Hippocampal formation (tissue), 2 donors: ENCODE measurements at places on chromosomes 12 and 14.

DNA sequence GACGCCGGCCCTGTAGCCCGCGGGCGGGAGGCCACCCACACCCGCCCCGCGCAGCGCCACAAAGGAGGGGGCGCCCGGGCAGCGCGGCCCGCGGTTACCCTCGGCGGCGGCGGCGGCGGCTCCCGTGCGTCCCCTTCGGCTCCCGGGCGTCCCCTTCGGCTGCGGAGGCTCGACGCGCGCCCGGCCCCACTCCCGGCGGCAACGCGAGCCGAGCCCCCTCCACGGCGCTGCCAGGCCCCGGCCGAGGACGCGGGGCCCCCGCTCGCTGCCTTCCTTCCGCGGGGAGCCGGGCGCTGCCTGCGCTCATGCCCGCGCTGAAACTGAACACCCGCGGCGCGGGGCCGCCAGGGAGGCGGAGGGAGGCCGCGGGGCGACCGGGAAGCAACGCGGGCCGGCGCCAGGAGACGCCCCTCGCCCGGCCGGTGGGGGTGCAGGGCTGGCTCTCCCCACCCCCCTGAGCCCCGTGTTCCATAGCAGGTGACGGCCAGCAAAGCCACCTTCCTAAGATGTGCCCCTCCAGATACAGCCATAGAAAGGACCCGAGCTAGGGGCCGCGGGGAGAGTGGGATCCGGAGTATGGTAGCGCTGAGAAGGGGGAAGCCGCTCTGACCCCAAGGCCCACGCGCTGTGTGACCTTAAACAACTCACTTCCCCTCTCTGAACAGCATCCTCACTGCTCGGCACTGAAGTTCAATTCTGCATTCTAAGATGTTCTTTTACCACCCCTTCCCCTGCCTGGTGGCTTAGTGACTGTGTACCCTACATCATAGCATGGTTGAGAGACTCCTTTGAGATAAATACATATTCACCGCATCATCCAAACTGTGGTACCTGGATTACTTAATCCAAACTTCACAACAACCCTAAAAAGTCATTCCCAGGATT, 42.8 kb downstream of the KDM2B start:
- DNase-seq: no peak

GRCh38 chr12:93247313-93247991, 130.3 kb upstream of the NUDT4 start:
- DNase-seq: no peak

DNA sequence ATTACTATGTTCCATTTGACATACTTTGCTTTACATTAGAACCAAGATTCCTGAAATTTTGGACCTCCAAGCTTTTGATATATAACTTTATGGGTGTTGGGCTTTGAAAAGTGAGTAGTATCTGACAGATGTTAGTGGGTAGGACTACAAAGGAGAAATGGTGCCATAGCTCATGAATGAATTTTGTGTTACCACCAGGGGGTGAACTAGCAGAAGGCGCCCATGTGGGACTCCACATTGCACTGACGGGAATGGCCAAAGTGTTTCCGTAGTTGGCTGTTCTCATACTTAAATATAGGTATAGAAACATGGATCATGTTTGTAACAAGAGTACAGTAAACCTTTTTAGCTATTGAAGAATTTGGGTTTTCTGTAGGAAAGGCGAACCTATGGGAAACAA, 337.5 kb downstream of the FLRT2 start:
- no peak for DNase-seq

- DNase-seq: no peak
These were observed 362.8 kb upstream of the TMTC1 start for GRCh38 chr12:30146561-30146960.

- DNase-seq: peak; percentile 14
These were observed 7.6 kb upstream of the BRMS1L start for GRCh38 chr14:35818346-35819115.

GRCh38 chr14:23006188-23006534, 3.8 kb downstream of the C14orf93 start:
- no peak for DNase-seq

DNA sequence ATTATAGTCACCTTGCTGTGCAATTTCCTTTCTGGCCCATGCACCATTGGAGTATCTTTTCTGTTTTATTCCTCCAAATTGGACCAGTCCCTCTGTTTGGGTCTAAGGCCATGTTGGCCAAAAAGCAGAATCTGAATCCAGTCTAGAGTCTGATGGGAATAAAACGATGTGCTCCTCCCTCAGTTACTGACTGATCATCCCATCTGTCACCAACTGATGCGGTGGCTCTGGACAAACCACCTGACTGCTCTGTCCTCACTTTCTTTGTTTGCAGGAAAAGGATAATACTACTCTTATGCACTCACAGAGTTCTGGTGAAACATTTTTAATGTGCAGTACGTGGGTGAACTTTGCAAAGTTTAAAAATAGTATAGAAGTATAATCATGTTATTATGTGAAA, 120.2 kb upstream of the HIF1A start:
- DNase-seq: no peak

GRCh38 chr12:112167031-112167461, 41.7 kb downstream of the TRAFD1 start:
- DNase-seq: no peak

GRCh38 chr12:22215467-22216253, 118.8 kb downstream of the ST8SIA1 start:
- no peak for DNase-seq

- DNase-seq: no peak
These were observed 40.9 kb downstream of the ACADS start for GRCh38 chr12:120766566-120766965.

DNA sequence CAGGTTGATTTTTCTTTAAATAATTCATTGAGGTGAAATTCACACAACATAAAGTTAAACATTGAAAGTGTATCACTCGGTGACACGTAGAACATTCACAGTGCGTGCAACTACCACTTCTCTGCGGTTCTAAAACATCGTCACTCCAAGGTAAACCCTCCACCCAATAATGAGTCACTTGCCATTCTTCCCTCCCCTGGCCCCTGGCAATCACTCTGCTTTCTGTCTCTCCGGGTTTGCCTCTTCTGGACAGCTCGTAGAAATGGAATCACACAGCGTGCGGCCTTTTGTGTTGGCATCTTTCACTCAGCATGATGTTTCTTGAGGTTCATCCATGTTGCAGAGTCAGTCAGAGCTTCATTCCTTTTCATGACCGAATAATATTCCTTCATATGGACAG, 18.9 kb downstream of the FZD10 start:
- no peak for DNase-seq

DNA sequence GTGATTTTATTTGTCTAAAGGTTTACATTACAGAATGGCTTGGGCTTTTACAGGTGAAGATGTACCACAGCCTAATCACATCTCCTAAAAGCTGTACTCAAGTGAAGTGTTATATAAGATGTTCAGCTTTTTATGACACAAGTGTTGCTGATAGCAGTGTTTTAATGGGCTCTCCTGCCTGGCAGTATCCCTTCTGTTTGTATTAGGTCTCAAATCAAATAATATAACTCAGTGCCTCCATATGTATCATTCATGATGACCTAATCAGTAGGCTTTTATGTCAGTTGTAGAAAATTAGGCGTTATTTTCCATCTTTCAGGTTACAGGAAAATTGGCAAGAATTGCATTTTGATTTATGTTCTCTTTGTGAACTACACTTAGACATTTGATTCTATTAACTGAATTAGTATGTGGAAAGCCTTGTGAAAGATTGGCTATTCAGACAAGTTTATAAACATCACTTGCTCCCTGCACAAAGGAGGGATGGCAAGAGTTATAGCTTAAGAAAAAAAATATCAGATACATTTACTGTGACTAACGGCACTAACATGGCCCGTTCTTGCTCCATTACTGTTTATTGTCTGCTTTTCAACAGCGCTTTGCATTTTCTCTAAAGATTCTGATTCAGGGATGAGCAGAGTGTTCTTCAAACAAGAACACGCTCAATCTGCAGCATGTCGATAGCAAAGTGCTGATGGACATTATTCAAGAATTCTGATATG, 143.7 kb upstream of the DIO2 start:
- DNase-seq: no peak

DNA sequence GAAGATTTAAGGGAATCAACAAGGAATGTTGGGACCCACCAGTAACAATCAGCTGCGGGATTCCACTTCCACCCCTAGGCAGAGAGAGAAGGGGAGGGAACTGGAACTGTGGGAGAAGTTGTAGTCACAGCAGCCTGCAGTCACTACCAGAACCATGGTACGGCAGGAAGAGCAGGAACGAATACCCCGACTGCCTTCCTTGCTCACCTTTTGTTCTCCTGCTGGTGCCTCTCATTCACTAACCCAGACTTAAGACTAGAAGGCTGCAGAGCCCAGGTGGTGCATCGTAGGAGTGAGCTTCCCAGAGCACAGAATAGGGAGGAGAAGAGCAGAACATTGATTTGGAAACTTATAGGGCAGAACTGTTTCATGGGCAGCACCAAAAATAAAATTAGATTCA, 154.2 kb downstream of the DYRK2 start:
- no peak for DNase-seq

DNA sequence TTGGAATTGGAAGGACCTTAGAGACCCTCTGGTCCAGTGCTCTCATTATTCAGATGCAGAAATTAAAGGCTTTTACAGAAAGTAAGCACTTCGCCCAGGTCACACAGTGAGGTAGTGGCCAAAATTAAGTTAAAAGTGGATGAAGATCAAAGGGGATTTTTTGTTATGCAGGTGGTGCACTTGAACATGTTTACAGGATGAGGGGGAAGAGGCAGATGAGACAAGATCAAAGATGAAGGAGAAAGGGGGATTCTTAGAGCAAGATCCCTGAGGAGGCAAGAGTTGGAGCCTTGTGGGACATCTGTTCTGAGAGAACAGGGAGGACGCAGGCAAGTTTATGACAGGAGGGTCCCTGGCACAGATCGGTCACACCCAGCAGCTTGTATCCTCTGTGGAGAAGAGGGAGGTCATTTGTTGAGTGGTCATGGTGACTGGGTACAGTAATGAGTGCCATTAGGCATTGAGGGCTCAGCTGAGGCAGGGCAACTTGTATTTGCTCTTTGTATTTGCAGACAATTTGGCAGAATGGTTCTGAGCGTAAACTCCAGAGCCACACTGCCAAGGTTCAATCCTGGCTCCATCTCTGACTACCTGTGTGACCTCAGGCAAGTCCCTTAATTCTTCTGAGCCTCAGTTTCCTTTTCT, 84.0 kb downstream of the BORCS5 start:
- no peak for DNase-seq

DNA sequence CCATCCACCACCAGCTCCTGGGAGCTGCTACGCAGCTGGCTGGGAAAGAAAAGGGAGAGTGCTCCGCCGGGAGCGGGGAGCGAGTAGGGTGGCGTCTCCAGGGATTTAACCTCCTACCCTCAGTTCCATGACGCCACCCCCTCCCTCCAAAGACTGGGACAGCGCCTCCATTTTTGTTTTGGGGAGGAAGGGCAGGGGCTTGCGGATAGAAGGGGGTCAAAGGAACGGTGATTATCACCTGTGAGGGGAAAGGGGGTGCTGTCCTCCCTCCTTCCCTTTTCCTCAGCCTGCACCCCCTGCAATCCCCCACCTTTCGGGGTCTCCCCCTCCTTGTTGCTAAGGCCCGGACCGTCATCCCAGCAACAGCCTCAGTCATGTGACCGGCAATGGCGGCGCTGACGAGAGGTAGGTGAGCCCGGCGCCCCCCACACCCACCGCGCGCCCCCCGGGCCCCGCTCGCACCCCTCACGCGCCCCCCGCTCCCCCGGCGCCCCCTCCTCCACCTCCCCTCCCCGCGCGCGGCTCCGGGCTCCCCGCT, at the start of gene DTX3:
Gene DTX3, plus strand, starts transcription at position 371 of the 538 bp plus-strand sequence. CDS start 1,694 bp downstream, outside the sequence.
- peak; percentile 52 for DNase-seq

- no peak for DNase-seq
These were observed 7.3 kb downstream of the USP15 start for GRCh38 chr12:62267480-62267879.

DNA sequence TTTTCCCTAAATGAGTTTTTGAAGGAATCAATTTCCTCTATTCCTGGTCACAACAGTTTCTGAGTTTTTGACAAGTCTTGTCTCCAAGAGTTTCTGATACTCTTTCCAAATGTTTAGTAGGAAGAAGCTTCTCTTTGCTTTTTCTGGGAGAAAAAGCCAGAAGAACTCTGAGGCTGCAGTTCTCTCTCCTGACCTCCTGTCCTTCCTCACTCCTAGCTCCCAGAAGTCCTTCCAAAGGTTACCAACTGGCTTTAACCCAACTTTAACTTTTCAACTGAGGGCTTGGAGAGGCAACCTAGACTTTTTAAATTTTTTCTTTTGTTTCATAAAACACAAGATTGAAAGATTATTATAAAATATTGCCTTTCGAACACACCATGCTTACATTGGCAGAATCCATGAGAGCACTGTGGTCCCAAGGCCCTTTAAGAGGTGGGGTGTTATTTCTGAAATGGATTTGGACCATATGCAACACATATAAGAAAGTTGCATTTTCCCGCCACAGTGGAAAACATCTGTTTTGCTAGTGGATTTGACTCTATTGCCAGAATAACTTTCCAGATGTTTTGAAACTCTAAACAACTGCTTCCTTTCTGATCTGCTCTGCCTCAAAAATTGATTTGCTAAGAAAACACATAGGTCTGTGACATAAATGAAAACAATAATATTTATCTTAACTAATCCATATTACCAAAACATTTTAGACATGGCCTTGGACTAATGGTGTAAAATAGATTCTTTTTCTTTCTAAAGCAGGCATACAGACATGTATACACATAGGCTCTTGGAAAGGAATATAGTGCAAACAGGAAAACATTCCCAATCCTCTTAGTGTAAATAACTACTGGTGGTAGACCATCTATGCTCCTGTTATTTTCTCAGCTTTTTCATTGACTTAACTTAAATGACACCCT, 22.3 kb upstream of the EPS8 start:
- no peak for DNase-seq

DNA sequence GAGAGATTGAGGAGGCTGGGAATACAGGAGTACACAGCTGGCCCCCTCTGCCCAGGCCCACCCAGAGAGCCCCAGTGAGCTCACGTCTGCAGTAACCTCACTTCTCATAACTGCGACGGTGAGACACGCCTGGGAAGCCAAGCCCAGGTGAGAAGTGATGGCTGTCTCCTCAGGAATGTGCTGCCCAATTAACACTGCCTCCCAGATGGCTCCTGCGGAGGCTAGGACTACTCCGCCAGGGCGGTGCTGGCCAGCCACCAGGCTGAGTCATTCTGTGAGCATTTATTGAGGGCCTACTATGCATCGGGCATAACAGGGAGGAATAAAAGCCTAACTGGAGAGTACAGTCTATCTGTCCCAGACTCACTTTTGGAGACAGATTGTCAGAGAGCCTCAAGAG, 9.3 kb upstream of the TMEM106C start:
- no peak for DNase-seq

DNA sequence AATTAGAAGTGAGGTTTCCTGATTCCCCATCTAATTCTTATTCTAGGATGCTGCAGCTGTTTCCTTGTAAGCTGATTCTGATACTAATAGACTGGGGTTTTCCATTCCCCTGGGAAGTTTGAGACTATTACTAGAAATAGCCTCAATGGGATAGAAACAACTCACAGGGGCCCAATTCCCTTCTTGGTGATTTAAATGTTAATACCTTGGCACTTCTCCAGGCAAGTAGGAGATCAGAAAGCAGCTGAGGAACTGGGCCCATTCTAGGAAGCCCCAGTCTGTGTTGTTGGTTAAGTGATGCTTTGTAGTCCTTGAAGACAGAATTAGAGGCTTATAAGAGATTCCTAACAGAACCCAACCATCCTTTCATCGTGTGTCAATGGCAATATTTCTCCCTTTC, 407.0 kb upstream of the SEL1L start:
- DNase-seq: no peak

GRCh38 chr14:23562822-23563472, 4.6 kb downstream of the AP1G2 start:
- peak; percentile 38 for DNase-seq
